ENCODE measurements at places on chromosomes 3 and 15. TPM values are rescaled to one million over a fixed set of nuclear protein-coding genes. Genes with fewer than 3 reads are reported as not detected.
A peak's percentile ranks its signal among the peaks of the same experiment; 100 is the strongest.

DNA sequence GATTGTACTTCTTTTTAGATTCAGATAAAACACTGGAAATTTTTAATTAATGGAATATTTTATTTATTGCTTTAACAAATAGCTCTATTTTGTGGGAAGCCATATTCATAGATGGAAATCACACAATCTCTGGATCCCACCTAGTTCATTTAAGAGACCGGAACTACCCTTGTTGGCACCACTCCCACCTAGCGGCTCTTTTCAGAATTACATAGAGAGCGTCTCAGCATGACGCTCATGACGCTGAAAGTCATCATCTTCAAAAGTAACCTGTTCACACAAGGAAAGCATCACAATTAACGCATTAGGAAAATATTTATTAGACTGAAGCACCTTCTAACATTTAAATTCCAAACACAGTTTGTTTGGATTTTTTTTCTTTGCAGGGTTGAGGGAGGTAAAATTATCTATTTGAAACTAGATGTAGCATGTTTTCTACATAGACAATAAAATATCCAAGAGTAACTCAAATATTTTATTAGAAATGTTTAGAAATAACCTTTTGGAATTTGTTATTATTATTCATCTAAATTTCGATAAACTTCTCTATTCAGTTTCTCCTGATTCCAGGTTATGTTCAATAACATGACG, 214.9 kb upstream of the ARRDC4 start:
- no peaks in the 10 kb centered on the region for H3K4me1 ChIP-seq
- no peak overlapping the region for H3K27ac ChIP-seq
- no peak overlapping the region for H3K4me3 ChIP-seq
- no peaks in the 10 kb centered on the region for H3K27me3 ChIP-seq

Gene TERC
- total RNA-seq, result 10.4 TPM

- no peaks in the 10 kb centered on the region for H3K36me3 ChIP-seq
These were observed 5.0 kb upstream of the SGO1 start for GRCh38 chr3:20190991-20191390.

DNA sequence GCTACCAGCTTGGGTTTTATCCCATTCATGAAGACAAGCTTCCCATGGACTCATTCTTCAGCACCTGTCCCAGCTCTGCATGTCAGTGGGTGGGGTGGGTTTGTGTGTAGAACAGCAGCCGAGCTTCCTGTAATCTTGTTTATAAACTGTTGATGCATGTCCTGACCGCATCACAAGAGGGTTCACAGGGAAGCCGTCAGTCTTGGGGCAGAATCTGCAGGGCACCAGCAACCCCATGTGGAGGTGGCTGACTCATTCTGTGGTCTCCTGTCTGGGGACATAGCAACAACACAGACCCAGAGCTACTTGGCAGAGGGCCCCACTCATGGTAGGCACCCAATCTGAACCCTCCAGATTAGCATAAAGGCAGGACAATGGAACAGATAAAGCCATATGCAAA, 35.6 kb downstream of the DAPK2 start:
- peak overlapping the region; percentile 72 for H3K27ac ChIP-seq
- no peak overlapping the region for H3K4me3 ChIP-seq
- peaks cover 38% of the 10 kb centered on the region for H3K4me1 ChIP-seq
- peak; percentile 79 for DNase-seq
- H3K36me3 ChIP-seq, result no peaks in the 10 kb centered on the region

- peaks cover 14% of the 10 kb centered on the region for H3K27me3 ChIP-seq
- H3K27ac ChIP-seq, result no peak overlapping the region
- H3K4me1 ChIP-seq, result no peaks in the 10 kb centered on the region
- no peak for DNase-seq
These were observed 57.7 kb downstream of the GATM start for GRCh38 chr15:45320581-45321205.

GRCh38 chr15:59385171-59385570, 12.5 kb upstream of the MYO1E start:
- no peak for DNase-seq
- H3K27ac ChIP-seq, result no peak overlapping the region
- no peaks in the 10 kb centered on the region for H3K27me3 ChIP-seq
- H3K4me1 ChIP-seq, result no peaks in the 10 kb centered on the region
- H3K4me3 ChIP-seq, result no peak overlapping the region

Gene C15orf62
- total RNA-seq, result 0.77 TPM

DNA sequence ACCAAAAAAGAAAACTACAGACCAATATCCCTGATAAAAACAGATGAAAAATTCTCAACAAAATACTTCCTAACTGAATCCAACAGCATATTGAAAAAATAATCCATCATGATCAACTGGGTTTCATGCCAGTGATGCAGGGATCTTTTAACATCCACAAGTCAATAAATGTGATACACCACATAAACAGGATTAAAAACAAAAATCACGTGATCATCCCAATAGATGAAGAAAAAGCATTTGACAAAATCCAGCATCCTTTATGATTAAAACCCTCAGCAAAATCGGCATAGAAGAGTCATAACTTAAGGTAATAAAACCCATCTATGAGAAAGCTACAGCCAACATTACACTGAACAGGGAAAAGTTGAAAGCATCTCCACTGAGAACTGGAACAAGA, 107.5 kb downstream of the DCLK3 start:
- no peaks in the 10 kb centered on the region for H3K4me1 ChIP-seq
- no peak overlapping the region for H3K27ac ChIP-seq
- peaks cover 8% of the 10 kb centered on the region for H3K27me3 ChIP-seq
- no peak overlapping the region for H3K4me3 ChIP-seq

- H3K27ac ChIP-seq, result no peak overlapping the region
- H3K27me3 ChIP-seq, result no peaks in the 10 kb centered on the region
- DNase-seq, result no peak
- H3K36me3 ChIP-seq, result no peaks in the 10 kb centered on the region
- no peaks in the 10 kb centered on the region for H3K4me1 ChIP-seq
These were observed 287.1 kb downstream of the SOX2 start for GRCh38 chr3:181998828-181999227.

- peaks cover 42% of the 10 kb centered on the region for H3K36me3 ChIP-seq
- DNase-seq, result no peak
- no peak overlapping the region for H3K27ac ChIP-seq
- H3K4me1 ChIP-seq, result peaks cover 4% of the 10 kb centered on the region
These were observed 71.6 kb upstream of the RPL35A start for GRCh38 chr3:197878427-197878826.

Gene BDH1
- total RNA-seq, result 17.7 TPM

DNA sequence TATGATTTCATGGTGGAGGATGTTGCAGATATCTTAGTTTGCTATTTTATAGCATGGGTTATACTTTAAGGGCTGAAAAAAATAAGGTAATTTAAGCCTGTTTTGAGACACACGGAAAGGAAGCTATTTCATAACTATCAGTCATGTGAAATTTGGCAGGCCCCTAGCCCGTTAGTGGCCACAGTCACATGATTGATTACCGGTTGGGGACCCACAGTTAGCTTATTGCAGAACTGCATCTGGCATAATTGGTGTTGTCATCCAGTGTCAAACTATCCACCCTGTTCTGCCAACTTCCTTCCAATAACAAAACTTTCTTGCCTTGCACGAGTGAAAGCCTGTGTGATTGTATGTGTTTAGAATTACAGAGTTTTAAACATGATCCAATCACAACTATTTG, 35.2 kb downstream of the FNDC3B start:
- DNase-seq, result no peak
- H3K27ac ChIP-seq, result no peak overlapping the region
- H3K27me3 ChIP-seq, result no peaks in the 10 kb centered on the region
- H3K36me3 ChIP-seq, result no peaks in the 10 kb centered on the region
- H3K4me3 ChIP-seq, result no peak overlapping the region

DNA sequence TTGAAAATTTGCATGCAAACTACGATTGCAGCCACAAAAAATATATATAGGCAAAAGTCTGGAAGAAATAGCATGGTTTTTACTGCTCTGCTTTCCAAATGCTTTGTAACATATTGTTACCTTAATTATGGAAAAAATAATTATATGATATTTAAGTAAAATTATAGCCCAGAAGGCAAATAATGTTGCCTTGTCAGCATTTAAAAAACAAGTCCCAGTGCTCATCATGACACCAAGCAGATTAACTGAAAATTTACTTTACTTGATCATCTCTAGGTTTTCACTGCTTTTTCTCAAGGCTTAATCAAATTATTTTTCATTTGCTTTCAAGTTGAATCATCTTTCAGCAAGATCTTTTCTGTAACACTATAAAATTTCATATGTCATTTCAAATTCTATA, 262.9 kb downstream of the ZMAT3 start:
- no peaks in the 10 kb centered on the region for H3K27me3 ChIP-seq
- no peak overlapping the region for H3K4me3 ChIP-seq
- no peaks in the 10 kb centered on the region for H3K4me1 ChIP-seq
- no peak overlapping the region for H3K27ac ChIP-seq
- H3K36me3 ChIP-seq, result no peaks in the 10 kb centered on the region

Gene SRPRB
- 19.9 TPM for total RNA-seq

DNA sequence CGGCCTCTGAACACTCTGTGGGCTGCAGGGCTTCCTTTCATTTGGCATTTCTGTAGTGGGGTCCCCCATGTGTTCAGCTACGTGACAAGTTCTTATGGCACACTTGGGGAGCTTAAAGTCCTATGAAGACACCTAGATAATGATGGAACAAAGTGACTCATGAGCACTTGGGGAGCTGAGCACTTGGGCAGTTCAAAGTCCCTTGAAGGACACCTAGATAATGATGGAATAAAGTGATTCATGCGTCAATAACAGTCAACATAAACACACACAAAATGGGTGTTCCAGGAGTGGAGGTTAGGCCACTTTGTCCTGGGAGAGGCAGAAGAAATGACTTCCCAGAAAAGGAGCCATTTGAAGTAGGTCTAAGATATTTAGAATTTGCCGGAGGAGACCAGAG, 66.6 kb downstream of the LDHAL6B start:
- DNase-seq, result no peak
- no peak overlapping the region for H3K4me3 ChIP-seq

- no peak overlapping the region for H3K27ac ChIP-seq
- H3K27me3 ChIP-seq, result no peaks in the 10 kb centered on the region
- no peaks in the 10 kb centered on the region for H3K36me3 ChIP-seq
- no peak for DNase-seq
- no peak overlapping the region for H3K4me3 ChIP-seq
- H3K4me1 ChIP-seq, result no peaks in the 10 kb centered on the region
These were observed 28.8 kb downstream of the PPM1L start for GRCh38 chr3:160784853-160785252.

Gene BRK1
- total RNA-seq, result 33.1 TPM

- H3K27ac ChIP-seq, result no peak overlapping the region
- H3K4me1 ChIP-seq, result no peaks in the 10 kb centered on the region
- no peaks in the 10 kb centered on the region for H3K27me3 ChIP-seq
- H3K4me3 ChIP-seq, result no peak overlapping the region
- H3K36me3 ChIP-seq, result no peaks in the 10 kb centered on the region
These were observed 290.7 kb upstream of the CTNNB1 start for GRCh38 chr3:40908612-40909011.

- no peak for DNase-seq
- peaks cover 50% of the 10 kb centered on the region for H3K4me1 ChIP-seq
- no peak overlapping the region for H3K4me3 ChIP-seq
- peaks cover 34% of the 10 kb centered on the region for H3K36me3 ChIP-seq
These were observed 56.5 kb downstream of the KLF13 start for GRCh38 chr15:31383139-31383538.

- H3K4me3 ChIP-seq, result peak overlapping the region; percentile 75
- H3K4me1 ChIP-seq, result peaks cover 23% of the 10 kb centered on the region
- no peaks in the 10 kb centered on the region for H3K36me3 ChIP-seq
These were observed 419 bp downstream of the HYKK start for GRCh38 chr15:78507831-78508160.

DNA sequence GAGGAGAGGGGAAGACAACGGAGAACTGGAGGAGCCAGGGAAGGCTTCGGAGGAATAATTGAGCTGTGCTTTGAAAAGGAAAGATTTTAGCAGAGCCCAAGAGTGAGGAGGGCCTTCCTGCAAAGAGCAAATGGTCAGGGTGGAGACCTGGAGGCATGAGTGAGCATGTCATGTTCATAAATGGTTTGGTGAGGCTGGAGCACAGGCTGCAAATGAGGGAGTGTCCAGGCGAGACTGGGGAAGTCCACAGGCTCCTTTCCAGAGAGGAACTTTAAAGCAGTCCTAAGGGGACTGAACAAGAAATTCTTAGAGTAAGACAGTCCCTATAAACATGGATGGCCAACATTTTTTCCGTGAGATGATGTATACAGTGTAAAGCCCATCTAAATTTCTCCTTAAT, 108.8 kb downstream of the THSD4 start:
- no peak overlapping the region for H3K27ac ChIP-seq
- H3K4me3 ChIP-seq, result no peak overlapping the region
- H3K27me3 ChIP-seq, result no peaks in the 10 kb centered on the region
- H3K4me1 ChIP-seq, result no peaks in the 10 kb centered on the region
- DNase-seq, result no peak

- H3K27ac ChIP-seq, result no peak overlapping the region
- H3K27me3 ChIP-seq, result no peaks in the 10 kb centered on the region
- no peak overlapping the region for H3K4me3 ChIP-seq
- no peaks in the 10 kb centered on the region for H3K36me3 ChIP-seq
These were observed 66.4 kb downstream of the CYFIP1 start for GRCh38 chr15:22913646-22914380.

DNA sequence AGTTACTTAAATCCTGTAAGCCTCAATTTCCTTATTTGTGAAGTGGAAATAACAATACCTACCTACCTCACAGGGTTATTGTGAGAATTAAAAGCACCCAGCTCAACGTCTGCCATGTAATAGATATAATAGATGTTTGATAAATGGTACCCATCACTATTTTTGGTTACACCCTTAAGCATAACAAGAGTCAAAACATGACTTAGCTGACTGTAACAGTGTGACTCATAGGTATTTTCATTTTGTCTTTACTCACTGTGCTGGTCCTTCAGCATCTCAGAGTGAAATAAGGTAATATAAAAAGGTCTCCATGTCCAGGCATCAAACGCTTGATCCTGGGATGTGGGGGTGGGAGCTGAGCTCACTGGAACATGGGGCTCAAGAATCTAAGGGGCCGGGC, 3.1 kb downstream of the CPLX3 start:
- no peaks in the 10 kb centered on the region for H3K36me3 ChIP-seq
- no peak overlapping the region for H3K27ac ChIP-seq
- no peak overlapping the region for H3K4me3 ChIP-seq
- H3K4me1 ChIP-seq, result peaks cover 6% of the 10 kb centered on the region

DNA sequence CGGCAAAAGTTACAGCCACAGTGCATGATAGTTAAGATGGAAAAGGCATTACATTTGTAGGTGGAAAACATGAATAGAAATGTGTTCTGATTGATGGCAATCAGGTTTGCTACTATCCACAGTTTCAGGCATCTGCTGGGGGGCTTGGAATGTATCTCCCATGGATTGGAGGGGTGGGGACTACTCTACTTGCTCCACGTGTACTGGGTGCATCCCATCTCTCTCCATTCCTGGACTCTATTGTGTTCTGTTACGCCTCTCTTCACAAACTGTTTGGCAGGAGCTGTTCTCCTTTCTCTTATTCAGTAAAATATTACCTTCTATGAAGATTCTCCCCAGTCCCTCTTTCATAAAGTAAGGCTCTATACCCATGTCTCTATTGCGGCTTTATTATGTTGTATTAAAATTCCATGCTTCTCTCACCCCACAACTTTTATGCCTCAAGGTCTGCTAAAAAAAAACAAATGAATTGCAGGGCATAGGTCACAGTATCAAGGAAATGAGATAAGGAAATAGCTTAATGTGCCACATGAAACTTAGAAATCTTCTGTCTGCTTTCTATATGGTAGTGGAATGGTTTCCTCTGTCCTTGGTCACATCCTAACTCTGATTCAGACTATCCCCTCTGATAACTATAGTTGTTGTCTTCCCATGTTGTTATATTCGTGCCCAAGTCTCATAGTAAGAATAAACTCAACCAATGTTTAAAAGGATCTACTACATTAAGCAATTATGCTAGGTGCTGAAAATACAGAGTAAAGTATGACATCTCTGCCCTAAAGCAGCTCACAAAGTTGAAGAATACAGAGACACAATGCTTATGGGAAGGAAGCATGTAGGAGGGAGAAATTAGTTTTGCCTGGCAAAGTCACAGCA, 43.2 kb downstream of the LRRFIP2 start:
- H3K4me1 ChIP-seq, result no peaks in the 10 kb centered on the region
- no peak for DNase-seq
- no peak overlapping the region for H3K27ac ChIP-seq
- no peak overlapping the region for H3K4me3 ChIP-seq

Gene SAMMSON
- not detected for total RNA-seq

All from CD4-positive, alpha-beta T cell (primary cell).